ENCODE measurements at places on chromosomes 6 and 20.

- DNase-seq, result no peak
Measured at GRCh38 chr20:16710781-16711180, 19.0 kb upstream of the SNRPB2 start.

- no peak for DNase-seq
Measured at GRCh38 chr6:145092554-145092953, 642.8 kb downstream of the EPM2A start.

DNA sequence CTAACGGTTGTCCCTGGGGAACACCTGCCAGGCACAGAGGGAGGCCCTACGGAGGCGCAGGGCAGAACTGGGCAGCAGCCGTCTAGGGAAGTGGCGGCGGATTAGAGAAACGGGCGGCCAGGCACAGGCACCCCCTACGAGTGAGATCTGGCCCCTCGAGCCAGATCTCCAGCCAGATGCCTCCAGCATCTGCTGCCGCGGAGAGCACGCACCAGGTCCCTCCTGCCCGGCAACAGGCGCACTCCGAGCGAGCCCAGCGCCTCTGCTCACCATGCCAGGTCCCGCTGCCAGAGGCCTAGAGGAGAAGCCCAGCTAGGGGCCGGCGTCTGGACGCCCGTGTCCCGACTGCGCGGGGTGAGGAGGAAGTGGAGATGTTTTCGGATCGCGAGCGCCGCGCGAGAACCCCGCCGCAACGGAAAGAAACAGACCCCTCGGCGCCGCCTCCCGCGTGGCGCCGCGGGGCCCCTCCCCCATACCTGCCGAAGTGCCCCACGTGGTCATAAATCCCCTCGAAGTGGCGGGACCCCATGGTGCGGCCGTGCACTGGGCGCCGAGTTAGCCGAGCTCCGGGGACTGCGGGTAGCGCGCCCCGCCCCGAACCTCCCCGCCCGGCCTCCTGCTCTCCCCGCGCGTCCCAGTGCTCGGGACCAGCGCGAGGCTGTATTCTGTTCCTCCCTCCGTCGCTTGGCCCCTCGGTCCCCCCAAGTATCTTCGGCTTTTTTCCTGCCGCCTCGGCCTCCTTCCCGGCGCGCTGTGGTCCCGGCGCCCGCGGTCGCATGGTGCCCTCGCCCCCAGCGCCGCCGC is at the start of gene SLC22A16:
Gene SLC22A16 (minus strand): TSS at position 568 of the 804 bp plus-strand sequence. CDS start 39 bp downstream, at position 529.
- DNase-seq, result no peak

DNA sequence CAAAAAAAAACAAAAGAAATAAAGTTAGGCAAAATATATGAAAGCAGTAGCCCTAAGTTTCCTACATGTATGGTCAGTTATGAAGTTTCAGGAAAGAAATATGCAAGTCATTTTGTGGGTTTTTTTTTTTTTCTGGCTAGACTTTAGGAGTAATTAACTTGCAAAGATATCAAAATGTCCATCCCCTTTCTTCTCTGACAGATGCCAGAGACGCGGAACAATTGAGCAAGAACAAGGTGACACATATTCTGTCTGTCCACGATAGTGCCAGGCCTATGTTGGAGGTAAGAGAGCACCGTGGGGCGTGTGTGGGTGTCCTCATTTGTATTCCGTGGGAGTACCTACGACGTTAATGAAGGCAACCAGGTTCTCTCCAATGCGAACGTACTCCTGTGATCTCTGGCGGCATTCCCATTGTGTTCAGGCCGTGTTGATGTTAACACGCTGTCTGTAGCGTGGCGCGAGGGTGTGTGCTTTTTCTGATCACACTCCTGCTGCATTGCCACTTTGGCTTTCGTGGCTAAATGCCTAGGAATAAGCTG is 19.5 kb downstream of the DUSP22 start:
- no peak for DNase-seq

GRCh38 chr6:157879873-157880254 is 56.8 kb downstream of the SNX9 start:
- no peak for DNase-seq

DNA sequence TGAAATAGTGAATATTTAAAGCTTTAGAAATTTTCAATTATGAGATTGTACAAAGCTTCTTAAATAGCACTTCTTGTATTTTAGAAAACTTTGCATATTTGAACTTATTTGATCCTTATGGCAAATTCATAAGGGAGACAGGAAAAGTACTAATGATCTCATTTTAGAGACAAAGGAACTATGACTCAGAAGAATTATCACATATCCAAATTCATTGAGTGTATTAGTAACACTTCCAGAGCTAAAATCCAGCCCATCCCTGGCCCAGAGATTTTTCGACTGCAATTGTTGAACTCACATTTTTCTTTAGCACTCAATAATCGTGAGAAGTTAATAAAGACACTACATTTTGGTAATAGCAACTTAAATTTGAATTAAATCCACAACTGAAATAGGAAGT is 704.3 kb downstream of the EPM2A start:
- no peak for DNase-seq

DNA sequence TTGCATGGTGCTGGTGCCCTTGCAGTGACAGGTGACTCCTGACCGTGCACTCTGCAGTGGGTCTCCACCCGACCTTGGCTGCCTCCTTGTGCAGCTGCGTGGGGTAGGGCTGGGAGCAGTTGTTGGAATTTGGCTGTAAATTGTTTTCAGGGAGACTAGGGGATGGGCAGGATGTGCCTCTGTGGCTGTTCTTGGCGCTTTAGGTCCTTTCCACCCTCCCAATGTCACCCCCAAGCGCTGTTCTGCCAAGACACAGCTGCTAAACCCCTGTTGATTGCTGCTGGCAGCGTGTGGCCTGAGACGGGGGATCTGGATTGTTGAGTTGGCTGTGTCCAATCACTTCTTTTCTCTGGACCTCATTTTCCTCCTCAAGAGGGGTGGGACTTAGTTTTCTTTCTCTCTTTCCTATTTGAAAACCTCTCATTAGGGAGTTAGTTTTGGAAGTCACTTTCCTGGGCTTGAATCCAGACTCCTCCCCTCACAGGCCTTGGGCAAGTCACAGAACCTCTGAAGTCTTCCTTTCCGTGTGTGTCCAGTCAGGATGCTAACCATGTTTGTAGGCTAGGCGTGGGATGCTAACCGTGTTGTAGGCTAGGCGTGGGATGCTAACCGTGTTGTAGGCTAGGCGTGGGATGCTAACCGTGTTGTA is 8.5 kb downstream of the IGF2R start:
- DNase-seq, result no peak

GRCh38 chr20:45153752-45154151 is 20.9 kb upstream of the PI3 start:
- peak; percentile 76 for DNase-seq

- peak; percentile 73 for DNase-seq
Measured at GRCh38 chr6:149247385-149247763, 70.1 kb upstream of the TAB2 start.

GRCh38 chr6:80339421-80339820 is 232.9 kb downstream of the BCKDHB start:
- no peak for DNase-seq

DNA sequence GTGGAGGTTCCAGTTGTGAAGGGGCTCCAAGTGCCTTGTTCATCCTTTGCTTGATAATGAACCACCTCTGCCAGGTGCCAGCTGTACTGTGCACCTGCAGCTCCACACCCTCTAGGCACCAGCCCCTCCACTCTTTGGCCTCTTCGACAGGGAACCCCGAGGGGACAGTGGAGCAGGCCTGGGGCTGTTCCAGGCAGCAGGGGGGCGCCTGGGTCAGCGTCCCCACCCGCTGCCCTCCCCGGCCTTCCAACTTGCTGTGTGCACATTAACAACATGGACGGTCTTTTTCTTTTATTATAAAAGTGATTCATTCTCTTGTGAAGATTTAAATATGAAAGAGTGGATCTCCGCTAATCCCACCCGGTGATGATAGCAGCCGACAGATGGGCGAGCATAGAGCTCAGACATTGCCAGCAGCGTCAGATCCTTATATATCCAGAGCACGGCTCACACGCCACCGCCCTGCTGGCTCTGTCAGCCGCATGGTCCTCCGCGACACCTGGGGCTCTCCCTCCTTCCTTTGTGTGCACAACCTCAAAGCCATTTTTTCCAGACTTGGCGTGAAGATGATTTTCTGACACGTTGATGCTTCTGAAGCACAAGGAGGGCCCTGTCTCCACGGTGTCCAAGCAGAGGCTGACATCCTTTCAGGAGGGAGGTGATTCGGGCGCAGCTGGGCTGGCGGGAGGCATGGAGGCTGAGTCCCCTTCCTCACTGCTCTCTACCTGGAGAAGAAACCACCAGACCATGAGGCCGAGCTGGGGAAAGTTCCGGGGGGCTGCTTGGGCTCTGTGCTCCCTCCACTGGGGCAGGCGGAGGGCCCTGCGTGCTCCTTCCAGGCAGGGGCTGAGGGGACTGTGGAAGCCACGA is 22.2 kb upstream of the MRGBP start:
- no peak for DNase-seq

DNA sequence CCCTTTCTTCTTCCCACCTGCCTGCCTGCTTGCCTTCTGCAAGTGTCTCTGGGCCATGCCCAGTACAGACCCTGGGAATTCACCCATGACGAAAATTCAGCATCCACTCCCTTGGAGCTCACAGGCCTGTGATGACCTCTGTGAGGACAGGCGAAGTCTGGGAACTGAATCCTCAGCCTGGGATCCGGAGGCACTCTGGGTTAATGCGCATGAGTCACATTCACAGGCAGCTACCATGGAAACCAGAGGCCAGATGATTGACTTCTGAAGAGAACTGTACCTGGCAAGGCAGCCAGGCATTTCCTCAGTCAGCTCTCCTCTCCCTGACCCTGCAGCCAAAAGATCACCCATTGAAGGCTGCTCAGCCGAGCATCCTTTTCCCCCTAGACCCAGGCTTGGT is 41.0 kb downstream of the SLC9A8 start:
- no peak for DNase-seq

- peak; percentile 23 for DNase-seq
Measured at GRCh38 chr6:156691018-156691417, 86.2 kb upstream of the ARID1B start.

DNA sequence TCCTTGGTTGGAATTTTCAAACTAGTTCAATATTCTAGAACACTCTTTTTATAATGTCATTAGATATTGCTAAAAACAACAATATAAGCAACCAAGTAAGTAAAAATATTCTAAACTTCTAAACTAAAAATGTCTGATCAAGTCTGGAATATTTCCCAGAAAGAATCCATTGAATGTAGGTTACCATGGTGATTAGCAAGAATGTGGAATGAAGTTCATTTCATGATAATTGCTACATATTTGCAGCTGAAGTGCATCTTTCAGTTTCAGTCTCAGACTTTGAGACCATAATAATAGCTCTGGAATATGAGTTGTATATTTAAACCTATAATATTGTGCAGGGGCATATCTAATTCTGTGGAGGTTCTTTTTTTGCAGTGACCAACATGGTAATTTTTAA is 61.0 kb upstream of the NKAIN2 start:
- no peak for DNase-seq

DNA sequence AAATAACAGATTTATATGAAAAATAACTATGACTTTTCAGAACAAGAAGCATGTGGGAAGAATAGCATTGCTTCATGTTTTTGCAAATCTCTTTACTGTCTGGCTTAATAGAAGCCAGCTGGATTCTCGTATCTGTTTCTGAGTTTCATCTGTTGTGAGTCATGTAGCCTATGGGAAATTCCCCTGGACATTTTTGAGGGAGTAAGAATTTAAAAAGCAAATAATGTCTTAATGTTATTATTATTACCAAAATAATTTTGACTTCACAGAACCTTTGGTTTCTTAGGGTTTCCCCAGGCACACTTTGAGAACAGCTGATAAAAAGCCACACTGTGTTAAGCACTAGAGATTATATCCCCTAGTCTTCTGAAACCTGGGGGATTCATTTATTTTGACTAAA is 75.8 kb downstream of the SYCP2L start:
- peak; percentile 50 for DNase-seq

DNA sequence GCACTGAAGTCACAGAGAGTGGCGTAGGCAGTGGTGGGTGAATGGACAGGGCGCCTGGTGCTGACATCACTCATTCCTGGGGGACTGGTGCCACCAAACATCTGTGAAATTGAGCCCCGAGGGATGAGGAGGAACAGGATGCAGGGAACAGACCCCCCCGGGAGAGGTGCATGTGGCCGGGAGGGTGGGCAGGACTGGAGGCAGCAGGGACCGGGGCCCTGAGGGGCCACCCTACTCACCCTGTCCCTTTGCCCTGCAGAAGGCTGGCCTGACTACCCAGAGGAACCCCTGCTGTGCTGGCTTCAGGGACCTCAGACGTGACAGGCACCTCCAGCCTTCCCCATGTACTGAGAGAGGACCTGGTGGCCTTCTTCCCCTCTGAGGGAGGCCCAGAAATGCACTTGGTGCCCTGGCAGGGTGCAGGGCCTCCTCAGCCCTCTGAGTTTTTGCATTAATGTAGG is 25.1 kb downstream of the SYNDIG1 start:
- DNase-seq, result no peak

DNA sequence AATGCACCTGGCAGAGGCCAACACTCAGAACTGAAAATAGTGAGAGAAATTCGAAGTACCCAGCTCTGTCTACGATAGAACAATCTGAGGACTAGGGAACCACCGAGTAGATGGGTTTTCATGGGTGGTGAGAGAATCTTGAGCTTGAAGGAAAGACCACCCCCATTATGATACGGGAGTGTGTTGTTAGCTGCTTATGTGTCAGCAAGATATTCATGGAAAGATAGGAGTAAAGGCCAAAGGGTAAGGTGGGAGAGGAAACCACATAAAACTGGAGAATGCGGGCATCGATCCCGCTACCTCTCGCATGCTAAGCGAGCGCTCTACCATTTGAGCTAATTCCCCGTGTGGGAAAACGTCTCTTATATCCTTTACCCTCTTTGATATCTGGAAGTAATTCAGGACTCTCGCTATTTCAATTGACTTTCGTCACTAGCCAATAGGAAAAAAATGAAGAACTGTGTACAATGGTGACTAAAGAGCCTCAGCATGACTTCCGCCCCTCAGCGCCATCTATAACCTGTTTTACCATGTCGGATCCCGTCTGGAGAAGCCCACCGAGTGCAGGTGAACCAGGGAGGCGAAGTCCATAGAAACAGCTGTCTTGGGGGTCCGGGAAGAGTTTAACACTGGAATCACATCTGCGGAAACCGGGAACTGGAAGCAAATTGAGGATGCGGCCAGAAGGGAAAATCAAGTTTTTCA is 25.0 kb upstream of the ABT1 start:
- peak; percentile 88 for DNase-seq

Measured in suppressor macrophage treated with lipopolysaccharide for 4 hours (primary cell).